Chondrocyte (in vitro differentiated cells): ENCODE measurements at places on chromosomes 6 and 20.

DNA sequence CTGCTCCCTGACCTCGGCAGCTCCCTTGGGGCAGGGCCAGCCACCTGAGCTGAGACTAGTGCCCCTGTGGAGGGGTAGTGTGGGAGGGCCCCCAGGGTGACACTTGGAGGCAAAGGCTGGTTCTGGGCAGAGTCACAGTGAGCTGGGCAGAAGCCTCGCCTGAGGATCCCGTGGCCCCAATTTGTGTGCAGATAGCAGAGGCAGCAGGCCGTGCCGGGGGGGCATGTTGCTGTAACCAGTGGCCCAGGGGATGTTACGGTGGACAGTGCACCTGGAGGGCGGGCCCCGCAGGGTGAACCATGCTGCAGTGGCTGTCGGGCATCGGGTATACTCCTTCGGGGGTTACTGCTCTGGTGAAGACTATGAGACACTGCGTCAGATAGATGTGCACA lies 2.9 kb downstream of the KLHDC3 start:
- DNase-seq: no peak

DNA sequence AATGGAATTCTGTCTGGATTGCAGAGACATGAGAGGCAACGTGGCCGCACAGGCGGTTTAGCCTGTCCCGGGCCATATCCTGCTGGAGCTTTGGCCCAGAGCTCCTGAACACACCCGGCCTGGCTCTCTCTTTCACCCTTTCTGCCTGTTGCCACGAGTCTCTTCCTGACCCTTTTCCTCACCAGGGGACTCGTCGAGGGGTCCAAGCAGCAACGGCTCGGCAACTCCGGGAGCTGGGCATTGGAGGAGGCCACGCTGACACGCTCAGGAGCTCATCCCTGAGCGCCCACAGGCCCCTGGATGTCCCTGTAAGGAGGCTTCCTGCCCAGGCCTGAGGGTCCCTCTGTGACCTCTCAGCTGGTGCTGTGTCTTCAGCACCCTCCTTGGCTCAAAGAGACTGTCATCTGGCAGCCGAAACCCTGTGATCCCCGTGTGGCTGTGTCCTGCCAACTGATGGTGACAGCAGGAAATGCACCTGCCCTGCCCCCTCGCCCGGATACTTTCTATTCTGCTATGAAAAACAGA lies 103.8 kb downstream of the RNASET2 start:
- DNase-seq: no peak

DNA sequence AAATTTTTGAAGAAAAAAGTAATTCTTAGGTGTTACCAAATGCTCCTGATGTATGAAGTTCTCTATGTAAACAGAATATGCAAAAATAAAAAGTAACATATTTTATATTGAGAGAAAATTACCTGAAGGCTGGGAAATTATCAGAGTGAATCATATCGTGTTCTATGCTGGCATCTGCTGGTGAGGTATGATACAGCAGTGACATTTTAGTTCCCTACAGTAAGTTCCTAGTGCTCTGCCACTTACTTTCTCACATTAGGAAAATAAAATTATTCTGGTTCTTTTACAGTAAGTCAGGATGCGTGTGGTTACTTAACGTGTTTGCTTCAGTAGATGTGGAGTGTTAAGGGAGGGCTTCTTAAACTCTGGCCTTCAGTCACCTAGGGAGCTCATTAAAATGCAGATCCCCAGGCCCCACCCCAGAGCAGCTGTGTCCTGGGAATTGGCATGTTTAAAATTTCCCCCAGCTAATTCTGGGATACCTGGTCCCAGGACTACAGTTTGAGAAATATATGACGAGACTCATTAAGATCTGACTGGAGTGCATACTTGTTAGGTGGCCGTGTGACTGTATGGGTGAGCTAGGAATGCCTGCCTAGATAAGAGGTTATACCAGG lies 3.2 kb downstream of the ACTR5 start:
- no peak for DNase-seq

- DNase-seq: no peak
These were observed 20.4 kb upstream of the SERINC1 start for GRCh38 chr6:122491919-122492555.

DNA sequence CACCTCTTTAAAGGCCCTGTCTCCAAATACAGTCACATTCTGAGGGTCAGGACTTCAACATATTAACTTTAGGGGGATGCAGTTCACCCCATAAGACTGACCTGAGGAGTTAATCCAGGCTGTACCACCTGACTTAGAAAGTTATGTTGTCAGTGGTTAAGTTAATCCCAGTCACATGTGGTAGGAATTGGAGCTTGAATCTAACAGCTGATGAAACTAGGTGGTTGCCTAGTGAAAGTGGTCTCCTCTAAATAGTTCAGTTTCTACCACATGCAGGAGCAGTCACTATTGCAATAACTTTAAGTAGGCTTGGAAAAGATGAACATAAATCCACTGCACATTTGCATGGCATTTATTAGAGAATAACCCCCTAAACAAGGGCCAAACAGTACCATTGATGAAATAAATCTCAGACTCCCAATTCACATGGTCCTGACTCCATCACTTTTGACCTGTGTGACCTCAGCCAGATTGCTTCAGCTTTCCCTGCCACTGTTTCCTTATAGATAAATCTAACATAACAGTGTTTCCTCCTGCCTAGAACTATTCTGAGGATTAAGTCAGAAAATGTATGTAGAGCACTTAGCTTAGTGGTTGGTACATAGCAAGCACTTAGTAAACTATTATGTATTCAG lies 20.1 kb downstream of the SAMD5 start:
- no peak for DNase-seq

- no peak for DNase-seq
These were observed 39.3 kb upstream of the DUSP22 start for GRCh38 chr6:252775-253535.

DNA sequence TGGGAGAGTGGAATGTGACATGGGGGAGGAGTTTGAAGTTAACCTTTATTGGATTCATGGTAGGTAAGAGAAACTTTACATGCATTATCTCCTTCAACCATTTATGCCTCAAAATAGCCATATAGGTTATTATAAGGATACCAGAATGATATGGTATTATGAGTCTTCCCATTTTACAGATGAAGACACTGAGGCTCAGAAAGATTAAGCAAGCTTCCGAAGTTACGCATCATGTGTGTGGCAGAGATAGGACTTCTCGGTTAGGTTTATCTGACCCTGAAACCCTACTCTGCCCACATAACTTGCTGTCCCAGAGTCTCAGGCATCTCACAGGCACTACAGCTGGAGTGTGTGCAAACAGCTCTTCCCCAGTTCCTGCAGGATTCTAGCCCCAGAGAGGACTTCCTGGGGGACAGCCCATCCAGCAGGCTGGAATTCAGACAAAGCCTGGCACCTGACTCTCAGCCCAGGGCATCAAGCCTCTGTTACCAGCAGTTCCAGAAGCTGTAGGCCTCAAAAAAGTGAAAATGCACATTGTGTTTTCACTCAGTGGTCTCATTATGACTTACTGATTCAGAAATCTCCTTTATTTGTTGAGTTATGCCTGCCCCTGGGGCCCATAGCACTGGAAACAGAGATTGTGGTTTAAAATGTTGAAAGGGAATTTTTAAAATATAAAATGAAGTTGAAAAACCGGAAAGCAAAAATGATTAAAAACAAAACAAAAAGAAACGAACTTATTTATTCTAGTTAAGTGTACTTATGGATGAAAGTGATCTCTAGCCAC lies 512.8 kb upstream of the CHD6 start:
- no peak for DNase-seq

- DNase-seq: no peak
These were observed 211.9 kb upstream of the RNF24 start for GRCh38 chr20:4227085-4227821.
